ENCODE measurements at places on chromosomes 5 and 9.

DNA sequence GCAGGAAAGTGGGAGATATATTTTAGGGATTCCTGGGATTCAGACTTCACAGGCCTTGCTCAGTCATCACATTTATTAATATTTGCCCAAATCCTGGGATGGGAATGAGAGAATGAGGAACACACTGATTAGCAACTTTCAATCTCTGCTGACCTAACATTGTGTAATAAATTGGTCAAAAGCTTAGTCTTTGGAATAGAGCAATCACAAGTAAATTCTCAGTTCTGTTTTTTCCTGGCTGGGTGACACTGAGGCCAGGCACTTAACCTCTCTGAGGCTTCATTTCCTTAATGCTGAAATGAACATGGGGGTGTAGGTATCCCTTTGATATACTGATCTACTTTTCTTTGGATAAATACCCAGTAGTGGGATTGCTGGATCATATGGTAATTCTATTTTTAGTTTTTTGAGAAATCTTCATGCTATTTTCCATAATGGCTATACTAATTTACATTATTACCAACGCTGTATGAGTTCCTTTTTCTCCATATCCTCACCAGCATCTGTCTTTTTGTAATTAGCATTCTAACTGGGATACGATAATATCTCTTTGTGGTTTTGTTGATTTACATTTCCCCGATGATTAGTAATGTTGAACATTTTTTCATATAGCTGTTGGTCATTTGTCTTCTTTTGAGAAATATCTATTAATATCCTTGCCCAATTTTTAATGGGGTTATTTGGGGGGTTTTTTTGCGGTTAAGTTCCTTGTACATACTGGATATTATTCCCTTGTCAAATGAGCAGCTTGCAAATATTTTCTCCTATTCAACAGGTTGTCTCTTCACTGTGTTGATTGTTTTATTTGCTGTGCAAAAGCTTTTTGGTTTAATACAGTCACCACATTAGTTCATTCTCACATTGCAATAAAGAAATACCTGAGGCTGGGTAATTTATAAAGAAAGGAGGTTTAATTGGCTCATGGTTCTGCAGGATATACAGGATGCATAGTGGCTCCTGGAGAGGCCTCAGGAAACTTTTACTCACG, 36.8 kb upstream of the NIPBL start:
- DNase-seq = no peak

DNA sequence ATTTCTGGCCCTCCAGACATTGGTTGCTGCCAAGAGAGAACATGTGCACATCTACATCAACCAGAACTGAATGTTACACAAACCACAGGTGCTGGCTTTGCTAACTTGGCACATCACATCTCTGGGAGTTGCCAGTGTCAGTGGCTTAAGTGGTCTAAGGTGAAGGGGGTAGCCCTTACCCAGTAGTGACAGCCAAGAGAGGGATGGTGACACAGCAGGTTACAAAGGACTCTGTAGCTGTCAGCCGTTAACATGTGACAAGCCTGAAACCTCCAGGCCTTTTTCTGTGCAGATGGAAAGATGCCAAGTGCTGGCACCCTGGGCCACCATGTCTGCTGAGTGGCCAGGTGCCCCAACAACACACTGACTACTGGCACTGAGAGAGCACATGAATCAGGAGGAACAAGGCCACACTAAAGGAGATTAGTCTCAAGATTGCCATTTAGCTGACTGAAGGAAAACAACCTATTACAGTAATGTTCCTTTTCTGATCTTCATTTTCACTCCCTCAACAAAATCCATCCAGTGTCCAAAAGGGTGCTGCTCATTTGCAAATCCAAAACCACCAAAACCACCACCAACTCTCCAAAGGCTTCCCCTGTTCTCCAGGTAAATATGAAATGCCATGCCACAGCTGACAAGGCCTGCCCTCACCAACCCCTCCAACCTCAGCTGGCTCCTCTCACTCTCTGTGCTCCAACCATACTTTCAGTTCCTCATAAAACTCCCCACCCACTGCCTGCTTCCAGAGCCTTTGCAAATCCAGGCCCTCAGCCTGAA, 20.2 kb downstream of the SIL1 start:
- no peak for DNase-seq

GRCh38 chr5:148794275-148794674, 32.1 kb upstream of the ADRB2 start:
- DNase-seq = no peak

DNA sequence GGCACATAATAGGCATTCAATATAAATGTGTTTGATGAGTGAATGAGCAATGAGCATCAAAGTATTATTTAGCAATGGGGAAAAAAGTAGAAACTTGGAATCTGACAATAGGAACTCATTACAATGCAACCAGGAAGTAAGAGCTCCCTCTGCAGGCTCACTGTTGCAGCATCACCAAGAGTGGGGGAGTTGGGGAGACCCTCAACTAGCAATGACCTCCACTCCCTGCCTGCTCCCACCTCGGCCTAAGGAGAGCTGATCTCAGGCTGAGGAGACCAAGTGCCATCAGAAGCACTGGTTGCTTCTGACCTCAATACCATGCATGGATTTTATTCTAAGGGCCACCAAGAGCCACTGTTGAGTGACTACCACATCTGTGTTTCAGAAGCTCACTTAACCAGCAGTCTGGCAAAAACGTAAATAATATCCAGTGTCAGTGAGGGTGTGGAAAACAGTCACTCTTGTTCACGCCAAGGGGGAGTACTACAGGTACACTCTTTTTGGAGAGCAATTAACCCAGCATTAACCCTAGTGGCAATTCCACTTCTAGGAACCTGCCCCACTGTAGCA, 8.0 kb downstream of the VDAC1 start:
- DNase-seq = peak; percentile 39

DNA sequence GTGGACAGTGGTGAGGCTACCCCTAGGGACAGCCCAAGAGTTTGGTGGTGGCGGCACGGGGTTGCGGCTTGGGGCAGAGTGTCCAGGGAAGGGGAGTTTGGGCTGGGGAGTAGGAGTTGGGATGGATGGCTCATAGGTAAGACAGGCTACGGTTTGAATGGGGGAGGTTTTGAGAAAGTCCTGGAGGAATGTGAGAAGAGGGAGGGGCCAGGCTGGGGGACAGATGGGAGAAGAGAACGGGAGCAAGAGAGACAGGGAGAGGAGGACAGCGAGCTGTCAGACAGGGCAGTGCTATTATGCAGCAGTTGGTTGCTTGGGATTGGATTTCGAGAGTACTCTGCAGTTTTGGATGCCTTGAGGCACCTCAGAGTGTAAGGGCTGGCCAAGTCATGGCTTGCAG, 24.5 kb downstream of the PSD2 start:
- no peak for DNase-seq

DNA sequence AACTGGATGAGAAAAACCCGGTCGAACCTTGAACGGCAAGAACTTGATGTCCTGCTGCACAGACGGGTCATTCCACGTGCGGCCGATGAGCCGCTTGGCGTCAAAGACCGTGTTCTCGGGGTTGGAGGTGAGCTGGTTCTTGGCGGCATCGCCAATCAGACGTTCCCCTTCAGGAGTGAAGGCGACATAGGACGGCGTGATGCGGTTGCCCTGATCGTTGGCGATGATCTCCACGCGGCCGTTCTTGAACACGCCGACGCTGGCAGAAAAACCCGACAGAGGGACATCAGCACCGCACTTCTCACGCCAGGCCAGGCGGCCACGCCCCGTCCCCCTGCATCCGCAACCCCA, 519 bp downstream of the HSPA5 start:
- DNase-seq = no peak

GRCh38 chr5:55671975-55672374, 40.1 kb downstream of the SLC38A9 start:
- DNase-seq = no peak

GRCh38 chr5:15560421-15560820, 60.4 kb downstream of the FBXL7 start:
- DNase-seq = no peak

GRCh38 chr9:91436841-91437240, 13.2 kb upstream of the NFIL3 start:
- DNase-seq = no peak

DNA sequence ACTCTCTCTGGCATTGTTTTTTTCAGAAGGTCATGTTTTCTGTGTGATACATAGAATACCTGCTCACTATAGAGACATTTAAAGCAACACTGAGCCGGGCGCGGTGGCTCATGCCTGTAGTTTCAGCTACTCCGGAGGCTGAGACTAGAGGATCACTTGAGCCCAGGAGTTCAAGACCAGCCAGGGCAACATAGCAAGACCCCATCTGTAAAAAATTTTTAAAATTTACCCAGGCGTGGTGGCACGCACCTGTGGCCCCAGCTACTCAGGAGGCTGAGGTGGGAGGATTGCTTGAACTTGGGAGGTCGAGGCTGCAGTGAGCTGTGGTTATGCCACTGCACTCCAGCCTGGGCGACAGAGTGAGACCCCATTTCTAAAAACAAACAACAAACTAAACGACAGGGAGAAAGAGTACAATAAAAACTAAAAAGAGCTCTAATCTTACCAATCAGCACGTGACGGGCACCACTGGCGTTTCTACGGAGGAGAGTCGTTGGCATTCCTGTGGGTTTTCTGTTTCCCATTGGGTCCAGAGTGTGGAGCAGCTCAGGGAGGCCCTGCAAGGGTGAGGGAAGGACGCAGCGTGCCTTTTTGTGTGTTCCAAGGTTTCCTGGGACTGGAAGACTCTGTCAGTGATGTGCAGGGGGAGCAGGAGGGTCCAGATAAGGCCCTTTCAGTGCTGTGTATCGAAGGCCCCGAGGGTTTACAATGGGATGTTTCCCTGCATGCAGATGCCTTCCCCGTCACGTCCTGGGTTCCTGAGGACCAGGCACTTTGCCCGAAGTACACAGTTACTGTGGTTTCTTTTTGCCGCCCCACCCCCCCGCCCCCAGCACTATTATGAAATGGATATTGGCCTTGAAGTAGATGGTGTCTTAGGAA, 7.2 kb upstream of the RNU6ATAC start:
- no peak for DNase-seq

DNA sequence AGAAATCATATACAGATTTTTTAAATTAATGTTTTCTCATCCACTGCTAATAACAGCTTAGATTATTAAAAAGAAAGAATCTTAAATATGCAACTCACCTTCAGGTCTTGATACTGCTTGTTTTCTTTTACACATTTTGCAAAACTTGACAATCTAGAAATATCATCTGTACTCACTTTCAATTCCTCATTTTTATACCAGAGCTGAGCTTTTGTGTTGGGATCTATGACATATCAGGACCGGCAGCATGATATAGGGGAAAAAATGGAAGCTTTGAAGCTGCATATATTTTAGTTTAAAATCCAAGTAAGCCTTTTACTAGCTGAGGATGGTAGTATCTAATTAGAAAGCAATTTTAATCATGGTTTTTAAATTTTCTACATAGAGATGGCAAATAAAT, 75.7 kb upstream of the SMARCA2 start:
- no peak for DNase-seq

- DNase-seq = no peak
These were observed 599.0 kb downstream of the CSNK1G3 start for GRCh38 chr5:124110942-124111341.

DNA sequence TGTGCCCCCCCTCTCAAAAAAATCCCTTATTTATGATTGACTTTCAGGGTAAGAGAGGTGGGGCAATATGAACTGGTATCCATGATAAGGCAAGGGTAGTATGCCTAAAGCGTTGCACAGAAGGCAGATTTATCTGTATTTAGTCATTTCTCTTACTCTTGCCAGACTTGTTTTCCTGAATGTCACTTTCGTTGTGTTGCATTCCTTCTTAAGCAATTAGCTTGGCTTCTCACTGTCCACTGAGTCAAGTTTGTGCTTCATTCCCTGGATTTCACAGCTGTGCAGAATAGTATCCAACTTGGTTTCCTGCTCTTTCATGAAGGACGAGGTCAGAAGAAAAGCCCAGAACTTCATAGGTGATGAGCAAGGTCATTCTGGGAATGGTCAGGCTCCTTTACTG, 301.5 kb upstream of the ACTBL2 start:
- no peak for DNase-seq
